ENCODE measurements at places on chromosomes 6 and 20.

GRCh38 chr20:63255931-63256704 is 1.9 kb upstream of the NKAIN4 start:
- DNase-seq = peak; percentile 22

DNA sequence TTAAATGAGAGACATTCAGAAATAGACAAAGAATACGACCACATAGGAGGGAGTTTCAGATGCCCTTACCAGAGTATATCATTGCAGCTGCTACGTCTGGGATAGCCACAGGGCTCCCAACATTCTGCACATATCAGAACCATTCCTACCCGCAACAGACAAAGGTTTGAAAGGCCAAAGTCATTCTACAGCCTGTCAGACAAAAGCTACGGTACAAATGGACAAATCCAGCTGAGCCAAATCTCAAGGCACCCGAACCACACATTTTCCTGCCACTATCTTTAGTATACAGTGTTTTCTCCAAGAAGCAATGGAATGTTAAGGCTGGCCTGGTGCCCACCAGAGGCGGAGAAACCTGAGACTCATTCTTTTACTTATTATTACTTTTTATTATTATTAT is 30.5 kb upstream of the LYRM2 start:
- DNase-seq = no peak

DNA sequence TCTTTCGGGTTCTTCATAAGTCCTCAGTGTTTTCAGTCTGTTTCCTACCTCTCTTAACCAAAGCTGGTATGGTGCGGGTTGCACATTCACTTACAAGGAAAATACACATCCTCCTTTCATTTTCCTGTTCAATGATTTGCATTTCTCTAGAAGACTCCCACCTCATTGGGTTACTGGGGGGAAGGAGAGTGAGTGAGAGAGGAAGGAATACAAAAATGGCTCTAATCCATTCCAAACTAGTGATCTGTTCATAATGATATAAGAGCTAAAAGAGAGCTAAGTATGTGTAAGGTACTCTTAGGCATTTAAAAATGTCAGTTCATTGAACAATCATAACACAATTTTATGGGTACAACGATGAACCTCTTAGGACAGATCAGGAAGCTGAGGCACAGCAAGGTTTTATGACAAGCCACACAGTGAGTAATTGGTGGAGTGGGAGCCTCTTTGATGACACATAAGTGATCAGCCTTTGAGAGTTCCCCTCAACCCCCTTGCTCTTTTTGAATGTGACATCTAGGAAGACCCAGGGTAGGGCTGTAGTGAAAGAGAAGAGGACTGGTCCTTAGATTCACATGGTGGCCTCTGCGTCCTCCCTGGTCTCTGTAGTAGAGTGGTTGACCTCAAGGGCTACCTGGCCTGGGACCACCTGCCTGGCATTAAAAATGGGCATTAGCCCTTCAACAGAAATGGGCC is 328.4 kb upstream of the SOX4 start:
- DNase-seq = no peak

- no peak for DNase-seq
These were observed 112.4 kb upstream of the SALL4 start for GRCh38 chr20:51914758-51915157.

DNA sequence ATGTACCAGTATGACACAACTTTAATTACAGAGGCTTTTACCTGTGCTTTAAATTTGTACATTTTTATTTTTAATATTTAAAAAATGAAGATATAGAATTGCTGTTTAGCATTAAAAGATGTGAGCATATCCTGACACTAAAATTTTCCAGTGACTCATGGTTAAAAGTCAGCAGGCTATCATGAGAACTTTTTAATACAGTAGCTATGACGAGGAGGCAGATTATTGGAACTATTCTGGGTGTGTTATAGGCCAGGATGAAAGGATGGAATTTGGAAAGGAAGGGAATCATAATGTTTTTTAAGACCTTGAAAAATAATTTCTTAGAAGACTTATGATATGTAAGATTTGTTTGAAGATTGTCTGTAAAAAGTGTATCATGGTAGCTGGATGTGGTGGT is 91.0 kb downstream of the GFRA4 start:
- DNase-seq = no peak

DNA sequence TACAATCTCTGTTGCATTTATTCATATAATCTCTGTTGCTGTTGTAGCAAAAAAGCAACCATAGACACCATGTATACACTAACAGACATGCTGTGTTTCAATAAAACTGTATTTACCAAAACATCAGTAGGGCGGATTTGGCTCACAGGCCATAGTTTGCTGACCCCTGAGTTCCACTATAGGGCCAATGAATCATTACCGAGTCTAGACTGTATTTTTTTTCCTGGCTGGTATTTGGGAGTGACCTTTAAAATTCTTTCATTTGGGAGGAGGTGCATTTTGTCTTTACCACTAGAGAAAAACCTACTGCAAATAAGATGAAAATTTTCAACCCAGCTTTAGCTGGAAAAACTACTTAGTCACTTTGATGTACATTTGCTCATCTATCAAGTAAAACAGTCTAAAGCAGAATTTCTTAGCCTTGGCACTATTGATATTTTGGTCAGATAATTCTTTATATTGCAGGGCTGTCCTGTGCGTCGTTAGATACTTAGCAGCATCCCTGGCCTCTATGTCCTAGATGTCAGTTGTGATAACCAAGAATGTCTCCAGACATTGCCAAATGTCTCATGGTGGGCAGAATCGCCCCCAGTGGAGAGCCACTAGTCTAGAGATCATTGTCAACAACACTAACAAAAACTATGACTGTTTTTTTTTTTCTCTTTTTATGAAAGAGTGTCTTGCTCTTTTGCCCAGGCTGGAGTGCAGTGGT is 39.5 kb downstream of the DCBLD1 start:
- DNase-seq = no peak

DNA sequence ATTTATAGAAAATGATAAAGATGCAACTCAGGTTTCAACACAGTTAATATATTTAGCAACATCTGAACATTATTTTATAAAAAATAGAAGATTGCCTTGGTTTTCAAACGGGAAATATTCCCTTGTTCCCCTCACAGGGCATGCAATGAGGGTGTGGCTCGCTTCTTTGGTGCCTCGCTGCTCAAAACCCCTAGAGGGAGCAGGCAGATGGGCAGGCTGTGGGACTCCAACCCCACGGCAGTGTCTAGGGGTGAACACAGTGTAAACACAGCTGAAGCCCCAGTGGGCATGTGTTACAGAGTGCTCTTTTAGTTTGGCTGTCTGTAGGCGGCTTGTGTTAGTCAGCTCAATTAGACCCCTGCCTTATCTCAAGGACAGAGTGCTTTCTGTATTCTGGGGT is 560.8 kb upstream of the IMPG1 start:
- peak; percentile 93 for DNase-seq

GRCh38 chr20:25045343-25045712 is 12.6 kb downstream of the ACSS1 start:
- no peak for DNase-seq

GRCh38 chr6:123909989-123910388 is 106.3 kb downstream of the NKAIN2 start:
- peak; percentile 96 for DNase-seq

GRCh38 chr6:61809004-61809595 is 476.9 kb downstream of the KHDRBS2 start:
- DNase-seq = peak; percentile 30

- no peak for DNase-seq
These were observed 35.2 kb upstream of the NOP56 start for GRCh38 chr20:2617099-2617714.

DNA sequence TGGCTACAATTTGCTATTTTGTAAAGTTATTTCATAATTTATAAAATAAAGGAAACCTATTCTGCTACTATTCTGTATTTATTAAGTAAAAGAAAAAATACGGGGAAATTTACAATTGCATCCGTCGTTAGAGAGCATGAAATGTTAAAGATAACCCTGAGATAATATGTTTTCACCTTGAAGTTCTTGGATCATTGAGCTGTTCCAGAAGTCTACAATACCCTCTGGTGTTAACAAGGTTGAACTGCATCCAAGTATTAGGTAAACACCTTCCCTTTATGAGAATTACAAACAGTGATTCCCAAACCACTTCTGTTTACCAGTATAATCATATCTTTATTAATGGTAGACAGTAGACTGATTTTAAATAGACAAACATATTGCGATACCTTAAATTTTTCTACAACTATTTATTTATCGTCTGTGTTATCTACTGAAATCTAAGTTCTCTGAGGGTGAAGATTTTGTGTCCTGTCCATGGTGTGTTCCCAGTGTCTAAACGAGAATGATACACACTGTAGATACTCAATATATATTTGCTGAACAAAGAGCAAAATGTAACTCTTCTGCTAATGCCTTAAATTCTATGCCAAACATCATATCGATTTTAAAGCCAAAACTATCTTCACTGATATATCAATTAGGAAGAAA is 28.2 kb downstream of the TBC1D32 start:
- DNase-seq = peak; percentile 44

- DNase-seq = no peak
These were observed 7.4 kb upstream of the SLC52A3 start for GRCh38 chr20:775679-776135.

DNA sequence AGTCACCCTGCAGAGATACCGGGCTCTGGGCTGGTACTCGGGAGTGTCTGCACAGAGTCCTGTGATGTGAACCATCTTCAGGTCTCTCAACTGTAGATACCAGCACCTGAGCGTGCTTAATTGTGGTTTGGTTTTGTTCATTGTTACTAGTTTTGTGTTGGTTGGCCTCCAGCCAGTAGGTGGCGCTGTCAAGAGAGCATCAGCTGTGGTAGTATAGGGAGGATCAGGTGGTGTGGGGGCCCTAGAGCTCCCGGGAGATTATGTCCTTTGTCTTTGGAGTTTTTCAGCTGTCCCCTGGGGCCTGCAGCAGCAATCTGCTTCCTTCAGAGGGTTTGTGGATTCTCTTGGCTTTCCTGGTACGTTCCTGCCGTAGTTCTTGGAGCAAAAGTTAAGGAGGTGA is 67.9 kb downstream of the CDYL start:
- no peak for DNase-seq

GRCh38 chr6:5710516-5710915 is 296.2 kb downstream of the NRN1 start:
- no peak for DNase-seq

All from NCI-H146 (cell line).